ENCODE measurements at places on chromosomes 1 and 21.

DNA sequence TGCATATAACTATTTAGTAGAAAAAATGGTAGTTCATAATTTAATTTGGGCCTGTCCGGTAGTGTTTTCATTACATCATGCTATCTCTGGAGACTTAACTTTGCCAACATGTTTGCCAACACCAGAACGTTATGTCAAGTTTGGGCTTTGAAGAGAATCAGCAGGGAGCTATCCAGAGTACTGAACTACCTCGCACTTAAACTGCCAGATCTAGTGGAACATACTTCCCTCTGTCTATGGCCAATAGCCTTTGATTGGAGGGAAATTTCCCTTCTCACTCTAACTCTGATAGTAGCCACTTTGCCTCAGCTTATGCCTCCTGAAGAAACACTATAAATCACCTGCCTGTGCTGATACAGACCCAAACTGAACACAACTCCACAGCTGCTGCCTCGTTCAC, 10.0 kb downstream of the LRRC53 start:
- no peak for DNase-seq

- no peak for DNase-seq
Observed at GRCh38 chr1:4172644-4173599, 272.9 kb upstream of the C1orf174 start.

GRCh38 chr1:117210831-117211261, at the start of gene VTCN1:
Gene VTCN1 (minus strand): TSS chr1:117210927. CDS start chr1:117210855, 72 bp downstream.
- no peak for DNase-seq

GRCh38 chr1:4756851-4757580, 102.6 kb downstream of the AJAP1 start:
- DNase-seq, result no peak

- no peak for DNase-seq
Observed at GRCh38 chr21:30081506-30081905, 85.1 kb downstream of the CLDN17 start.

- DNase-seq, result no peak
Observed at GRCh38 chr21:16194095-16194787, 464.5 kb downstream of the USP25 start.

DNA sequence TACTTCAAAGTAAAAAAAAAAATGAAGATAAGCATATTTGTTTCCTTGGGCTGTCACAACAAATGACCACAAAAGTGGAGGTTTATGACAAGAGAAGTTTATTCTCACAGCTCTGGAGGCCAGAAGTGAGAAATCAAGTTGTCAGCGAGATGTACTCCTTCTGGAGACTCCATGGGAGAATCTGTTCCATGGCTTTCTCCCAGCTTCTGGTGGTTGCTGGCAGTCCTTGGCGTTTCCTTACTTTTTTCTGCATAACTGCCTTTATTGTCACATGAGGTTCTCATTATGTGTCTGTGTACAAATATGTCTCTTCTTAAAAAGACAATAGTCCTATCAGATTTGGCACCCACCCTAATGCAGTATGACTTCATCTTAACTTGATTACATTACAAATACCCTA, 398.3 kb downstream of the KCNT2 start:
- DNase-seq, result no peak

DNA sequence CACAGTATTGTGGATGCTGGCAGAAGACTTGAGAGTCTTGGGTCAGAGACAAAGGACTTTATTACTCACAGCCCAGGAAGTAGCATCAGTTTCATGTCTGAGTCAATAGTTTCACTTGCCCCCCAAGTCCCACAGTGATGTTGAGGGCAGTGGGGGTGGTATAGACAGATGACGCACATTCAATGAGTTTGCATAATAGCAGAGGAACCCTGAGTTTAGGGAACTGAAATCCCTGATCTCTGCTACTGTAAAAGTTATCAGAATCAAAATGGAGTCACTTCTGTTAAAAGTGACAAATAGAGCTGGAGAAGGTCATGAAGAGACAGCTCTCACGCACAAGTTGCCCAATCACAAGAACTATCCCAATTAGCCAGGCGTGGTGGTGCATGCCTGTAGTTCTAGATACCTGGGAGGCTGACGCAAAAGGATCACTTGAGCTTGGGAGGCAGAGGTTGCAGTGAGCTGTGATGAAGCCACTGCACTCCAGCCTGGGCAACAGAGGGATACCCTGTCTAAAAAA, 11.5 kb upstream of the HCRTR1 start:
- no peak for DNase-seq

DNA sequence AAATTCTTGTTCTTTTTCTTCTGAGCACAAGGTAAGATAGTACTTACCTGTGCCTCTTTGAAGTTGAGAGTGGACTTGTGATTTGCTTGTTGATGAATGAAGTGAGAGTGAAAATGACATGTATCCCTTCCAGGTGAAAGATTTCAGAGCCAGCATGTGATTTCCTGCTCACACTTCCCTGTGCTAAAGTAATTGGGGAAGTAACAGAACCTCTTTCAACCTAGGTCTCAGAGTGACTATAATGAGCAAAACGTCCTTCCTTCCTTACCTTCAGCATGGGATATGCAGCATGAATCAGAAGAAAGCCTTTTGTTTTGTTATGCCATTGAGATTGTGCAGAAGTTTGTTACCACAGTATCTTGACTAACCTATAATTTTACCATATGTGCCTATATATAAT, 24.6 kb downstream of the RAVER2 start:
- no peak for DNase-seq

GRCh38 chr1:206041640-206042039, 11.3 kb upstream of the RHEX start:
- no peak for DNase-seq

Measured in central memory CD4-positive, alpha-beta T cell (primary cell).